T-cell (primary cell): ENCODE measurements at places on chromosomes 3 and 15.

GRCh38 chr15:25237291-25237978, 201.4 kb downstream of the UBE3A start:
- no peak for DNase-seq

- no peak for DNase-seq
Observed at GRCh38 chr15:74043425-74044266, 38.7 kb downstream of the GOLGA6A start.

- DNase-seq = no peak
Observed at GRCh38 chr15:56040081-56041035, 46.9 kb upstream of the NEDD4 start.

DNA sequence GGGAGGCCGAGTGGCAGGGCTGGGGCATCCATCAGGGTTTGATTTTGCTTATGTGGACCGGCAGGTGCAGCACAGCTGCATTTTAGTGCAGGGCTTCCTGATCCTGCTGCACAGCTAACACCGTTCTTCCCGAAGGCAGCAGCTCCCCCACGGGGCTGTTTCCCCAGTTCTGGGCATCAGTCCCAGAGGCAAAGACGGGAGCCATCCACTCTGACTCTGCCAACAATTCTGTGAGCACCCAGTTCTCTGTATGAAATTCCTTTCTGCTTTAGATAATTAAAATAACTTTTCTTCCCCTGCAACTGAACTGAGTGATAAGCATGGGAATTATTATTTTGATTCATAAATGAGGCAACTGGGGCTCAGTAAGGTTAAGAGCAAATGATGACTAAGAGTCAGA, 262.9 kb upstream of the ATP10A start:
- DNase-seq = no peak

GRCh38 chr3:63004448-63004847, 129.2 kb upstream of the CADPS start:
- no peak for DNase-seq

DNA sequence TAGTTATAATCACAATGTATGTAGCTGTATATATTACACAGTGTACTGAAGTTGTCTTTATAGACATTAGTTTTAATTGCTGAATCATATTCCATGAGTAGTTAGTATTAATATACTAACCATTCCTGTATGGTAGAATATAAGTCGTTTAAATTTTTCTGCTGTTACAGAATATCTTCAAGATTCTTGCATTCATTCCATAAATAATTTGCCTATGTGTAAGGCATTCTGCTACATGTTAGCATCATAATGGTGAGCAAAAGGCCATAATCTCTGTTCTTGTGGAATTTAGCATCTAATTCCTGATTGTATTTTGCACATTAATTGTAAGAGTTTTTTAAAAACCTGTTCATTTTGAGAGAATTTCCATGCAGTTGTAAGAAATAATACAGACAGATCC, 14.1 kb downstream of the GYG1 start:
- no peak for DNase-seq

GRCh38 chr15:49135911-49136310, 19.5 kb downstream of the COPS2 start:
- DNase-seq = no peak

GRCh38 chr3:177687291-177687690, 490.0 kb upstream of the TBL1XR1 start:
- no peak for DNase-seq

DNA sequence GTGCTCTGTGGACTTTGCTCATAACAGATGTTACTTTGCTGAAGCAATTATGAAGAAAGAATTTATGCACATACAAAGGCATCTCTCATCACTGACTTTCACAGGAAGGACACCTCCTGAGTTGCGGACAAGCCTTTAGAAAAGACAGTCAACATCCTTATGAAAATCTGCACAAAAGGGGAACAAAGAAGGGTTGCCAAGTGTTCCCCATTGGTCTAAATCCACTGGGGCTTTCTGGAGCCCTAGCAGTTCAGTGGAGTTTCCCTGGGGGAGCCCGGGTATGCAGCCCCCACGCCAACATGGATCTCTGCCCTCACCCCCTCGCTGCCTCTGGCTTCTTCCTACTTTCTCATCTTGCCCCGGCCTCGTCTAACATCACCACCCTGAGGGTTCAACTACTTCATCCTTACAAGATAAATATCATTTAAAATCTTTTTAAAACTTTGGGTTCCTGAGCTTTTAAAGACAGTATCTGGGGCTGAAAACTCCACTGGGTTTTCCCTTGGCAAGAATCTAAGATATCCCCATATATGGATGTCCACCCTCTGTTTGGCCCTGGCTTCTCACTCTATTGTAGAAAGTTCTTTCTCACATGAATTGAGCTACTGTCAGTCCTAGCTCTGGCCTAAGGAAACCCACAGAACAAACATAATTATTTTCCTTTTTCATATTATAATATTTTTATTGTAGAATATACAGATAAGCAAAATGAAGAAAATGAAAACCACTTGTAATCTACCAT, 207.9 kb upstream of the RGMA start:
- DNase-seq = no peak

DNA sequence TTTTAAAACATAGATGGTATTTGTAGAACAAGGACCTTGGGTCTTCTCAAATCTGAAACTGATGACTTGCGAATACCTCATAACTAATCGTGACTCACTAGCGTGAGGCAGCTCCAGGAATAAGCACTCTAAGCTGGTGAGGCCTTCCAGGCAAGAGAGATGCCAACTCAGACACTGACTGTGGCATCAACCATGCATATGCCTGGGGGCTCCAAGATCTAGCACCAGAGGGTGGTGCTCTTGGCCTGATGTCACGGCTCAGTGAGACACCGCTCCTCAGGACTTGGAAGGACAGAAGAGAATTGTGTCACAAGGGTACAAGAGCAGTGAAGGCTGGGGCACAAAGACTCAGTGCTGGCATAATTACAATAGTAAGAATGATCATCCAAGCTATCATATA, 125.0 kb upstream of the TRIM42 start:
- no peak for DNase-seq

- DNase-seq = no peak
Observed at GRCh38 chr3:56355570-56356185, 112.6 kb downstream of the ERC2 start.

DNA sequence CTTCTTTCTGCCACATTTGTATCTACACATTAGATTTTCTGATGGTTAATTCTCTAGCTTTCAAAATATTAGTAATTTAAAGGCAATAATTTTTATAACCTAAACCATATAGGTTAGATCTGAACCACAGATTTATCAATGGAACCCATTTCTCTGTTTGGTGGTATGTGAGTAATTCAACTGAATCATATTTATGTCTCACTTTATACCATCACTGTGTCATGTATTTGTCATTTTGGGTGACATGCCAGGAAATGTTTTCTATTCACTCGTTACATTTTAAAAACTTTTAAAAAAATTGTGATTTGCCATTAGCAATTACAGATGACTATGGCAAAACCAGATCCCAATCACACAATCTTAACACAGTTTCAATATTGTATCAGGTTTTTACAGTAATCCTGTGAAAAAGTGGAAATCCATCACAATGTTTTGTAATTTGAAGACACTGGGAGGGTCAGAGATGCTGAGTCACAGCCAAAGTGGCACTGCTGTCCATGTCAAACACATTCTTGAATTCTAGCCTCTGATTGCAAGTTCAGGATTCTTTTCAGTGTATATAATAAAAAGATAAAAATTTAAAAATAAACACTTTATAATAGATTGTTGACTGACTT, 356.0 kb upstream of the RBMS3 start:
- no peak for DNase-seq

DNA sequence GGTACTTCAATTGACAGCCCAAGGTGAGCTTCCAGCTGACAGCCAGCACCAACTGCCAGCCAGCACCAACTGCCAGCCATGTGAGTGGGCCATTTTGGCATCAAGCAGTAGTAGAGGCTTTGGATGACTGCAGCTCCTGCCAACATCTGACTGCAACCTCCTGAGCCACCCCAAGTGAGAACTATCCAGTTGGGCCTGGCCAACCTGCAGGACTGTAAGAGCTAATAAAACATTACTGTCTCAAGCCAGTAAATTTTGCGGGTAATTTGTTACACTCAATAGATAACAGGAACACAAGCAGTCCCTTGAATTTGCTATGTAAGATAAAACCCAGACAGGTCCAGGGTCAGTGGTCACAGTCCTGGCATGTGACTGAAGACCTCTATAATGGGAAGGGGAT, 29.7 kb downstream of the EPHB1 start:
- no peak for DNase-seq
